Colonic mucosa (tissue), 4 donors: ENCODE measurements at places on chromosomes 11 and 22.

DNA sequence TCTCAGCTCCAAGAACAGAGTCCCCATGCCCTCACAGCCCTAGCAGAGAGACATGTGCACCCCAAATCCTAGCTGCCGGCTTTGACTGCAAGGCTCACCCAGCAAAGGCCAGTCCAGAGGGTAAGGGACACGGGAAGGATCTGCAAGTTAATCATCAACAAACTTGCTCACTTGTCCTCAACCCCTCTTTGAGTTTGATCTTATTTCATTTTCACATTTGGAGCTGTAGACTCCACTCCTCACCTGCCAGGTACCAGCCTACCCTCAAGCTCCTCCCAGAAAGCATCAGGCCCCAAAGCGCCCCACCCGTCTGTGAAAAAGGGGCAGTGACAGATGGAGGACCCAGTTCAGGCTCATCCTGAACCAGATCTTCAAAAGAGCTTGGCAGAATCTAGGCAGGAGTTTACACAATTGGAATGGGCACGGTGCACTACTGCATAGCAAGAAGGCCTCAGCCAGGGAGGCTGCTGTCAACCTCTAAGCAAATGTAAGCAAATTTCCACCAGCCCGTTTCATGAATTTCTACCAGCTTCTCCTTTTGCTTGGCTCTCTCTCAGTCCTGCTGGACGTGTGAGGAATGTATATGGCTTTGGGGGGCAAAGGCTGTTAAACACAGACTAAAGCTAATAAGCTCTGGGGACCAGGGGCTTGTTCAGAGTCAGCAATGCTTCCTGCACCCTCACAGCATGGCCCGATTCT lies 5.5 kb downstream of the EHD1 start:
- no peak overlapping the region for H3K4me3 ChIP-seq
- no peaks in the 10 kb centered on the region for H3K36me3 ChIP-seq
- DNase-seq: peak; percentile 36

DNA sequence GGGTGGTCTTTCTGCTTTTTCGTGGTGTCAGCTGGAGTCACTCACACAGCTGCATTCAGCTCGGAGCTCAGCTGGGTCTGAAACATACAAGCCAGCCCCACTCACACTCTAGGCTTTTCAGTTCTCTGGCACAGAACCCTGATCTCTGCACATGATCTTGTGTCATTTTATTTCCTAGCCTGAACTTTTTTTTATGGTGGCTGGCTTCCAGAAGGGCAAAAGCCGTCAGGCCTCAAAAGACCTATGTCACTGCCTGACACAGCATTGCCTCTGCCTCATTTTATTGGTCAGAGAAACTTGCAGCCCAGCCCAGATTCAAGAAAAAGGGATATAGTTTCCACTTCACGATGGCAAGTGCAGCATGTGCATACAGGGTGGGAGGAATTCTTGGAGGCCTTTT lies 117.8 kb downstream of the NTM start:
- H3K4me3 ChIP-seq: no peak overlapping the region
- DNase-seq: no peak
- H3K36me3 ChIP-seq: no peaks in the 10 kb centered on the region

- no peaks in the 10 kb centered on the region for H3K27me3 ChIP-seq
- H3K36me3 ChIP-seq: no peaks in the 10 kb centered on the region
- H3K27ac ChIP-seq: no peak overlapping the region
- no peak overlapping the region for H3K4me3 ChIP-seq
- no peak for DNase-seq
- H3K4me1 ChIP-seq: peaks cover 11% of the 10 kb centered on the region
Measured at GRCh38 chr11:118312328-118312727, 7.8 kb downstream of the CD3E start.

- no peaks in the 10 kb centered on the region for H3K36me3 ChIP-seq
- H3K27ac ChIP-seq: no peak overlapping the region
- DNase-seq: no peak
- no peak overlapping the region for H3K4me3 ChIP-seq
- no peaks in the 10 kb centered on the region for H3K4me1 ChIP-seq
Measured at GRCh38 chr11:70244698-70245097, 25.8 kb upstream of the PPFIA1 start.

DNA sequence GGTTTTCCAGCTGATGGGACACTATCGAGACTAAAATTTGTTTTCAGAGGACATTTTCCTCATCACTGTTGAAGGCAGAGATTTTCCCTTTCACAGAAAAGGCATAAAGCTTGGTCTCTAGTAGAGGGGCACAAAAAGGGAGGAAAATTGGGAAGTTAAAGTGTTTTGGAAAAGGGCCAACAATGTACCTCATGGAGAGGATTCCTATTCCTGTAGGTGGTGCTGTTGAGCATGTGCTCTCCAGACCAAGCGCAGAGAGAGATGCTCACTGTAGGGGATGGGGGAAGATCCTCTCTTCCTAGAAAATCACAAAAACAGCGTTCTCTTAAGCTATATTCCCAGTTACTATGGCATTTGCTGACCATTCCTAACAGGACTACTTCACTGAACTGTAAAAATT lies 44.9 kb downstream of the OR4C46 start:
- no peaks in the 10 kb centered on the region for H3K4me1 ChIP-seq
- H3K27me3 ChIP-seq: no peaks in the 10 kb centered on the region
- H3K36me3 ChIP-seq: no peaks in the 10 kb centered on the region
- H3K4me3 ChIP-seq: no peak overlapping the region

GRCh38 chr11:69449320-69450063 lies 32.0 kb upstream of the LINC01488 start:
- no peaks in the 10 kb centered on the region for H3K4me1 ChIP-seq
- H3K4me3 ChIP-seq: no peak overlapping the region
- no peaks in the 10 kb centered on the region for H3K27me3 ChIP-seq

DNA sequence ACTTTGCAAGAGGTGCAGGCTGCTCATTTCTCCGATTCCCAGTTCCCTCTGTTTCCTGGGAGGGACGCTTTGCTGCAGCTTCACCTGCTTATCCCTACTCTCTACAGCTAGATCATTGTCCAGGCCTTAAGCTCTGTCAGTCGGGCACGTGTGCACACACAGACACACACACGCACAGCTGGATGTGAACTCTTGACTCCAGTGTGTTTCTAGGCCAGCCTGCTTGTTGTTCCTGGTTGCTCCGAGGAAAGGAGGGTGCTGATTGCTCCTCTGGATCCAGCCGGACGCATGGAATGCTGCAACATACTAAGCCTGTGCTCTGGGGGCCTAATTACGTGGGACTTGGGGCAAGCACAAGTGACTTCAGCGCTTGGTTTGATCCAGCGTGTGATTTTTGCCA lies 19.7 kb downstream of the ZNRF3 start:
- DNase-seq: peak; percentile 44
- no peak overlapping the region for H3K4me3 ChIP-seq
- H3K27me3 ChIP-seq: no peaks in the 10 kb centered on the region
- no peaks in the 10 kb centered on the region for H3K4me1 ChIP-seq

- DNase-seq: no peak
- no peaks in the 10 kb centered on the region for H3K4me1 ChIP-seq
- H3K36me3 ChIP-seq: no peaks in the 10 kb centered on the region
- H3K27me3 ChIP-seq: no peaks in the 10 kb centered on the region
Measured at GRCh38 chr11:132111316-132111715, 740.9 kb downstream of the NTM start.

DNA sequence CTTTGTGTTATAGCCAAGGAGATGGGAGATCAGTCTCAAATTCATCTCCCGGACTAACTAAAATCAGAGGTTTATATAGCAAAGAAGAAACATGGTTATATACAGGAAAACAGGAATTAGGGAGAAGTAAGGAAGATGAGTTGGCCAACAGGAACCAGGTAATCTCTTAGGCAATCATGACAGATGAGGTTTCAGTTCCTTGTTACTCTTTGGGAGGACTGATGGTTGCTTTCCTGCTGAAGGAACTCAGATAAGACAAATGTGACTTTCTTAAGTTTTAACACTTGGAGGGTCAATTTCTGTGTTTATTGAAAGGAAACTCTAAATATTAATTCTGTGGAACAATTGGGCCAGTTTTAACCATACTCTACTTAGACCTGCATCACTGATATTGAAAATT lies 1072.0 kb upstream of the CNTN5 start:
- H3K36me3 ChIP-seq: no peaks in the 10 kb centered on the region
- H3K27me3 ChIP-seq: no peaks in the 10 kb centered on the region
- DNase-seq: no peak
- H3K4me1 ChIP-seq: no peaks in the 10 kb centered on the region
- H3K4me3 ChIP-seq: no peak overlapping the region

GRCh38 chr11:44957040-44957515 lies 6.4 kb upstream of the TP53I11 start:
- H3K4me3 ChIP-seq: no peak overlapping the region
- H3K36me3 ChIP-seq: no peaks in the 10 kb centered on the region
- no peak for DNase-seq
- H3K4me1 ChIP-seq: peaks cover 18% of the 10 kb centered on the region
- no peak overlapping the region for H3K27ac ChIP-seq

- H3K4me1 ChIP-seq: no peaks in the 10 kb centered on the region
- H3K27me3 ChIP-seq: no peaks in the 10 kb centered on the region
- H3K27ac ChIP-seq: no peak overlapping the region
- no peak for DNase-seq
Measured at GRCh38 chr22:27825174-27825573, 23.6 kb upstream of the MN1 start.

DNA sequence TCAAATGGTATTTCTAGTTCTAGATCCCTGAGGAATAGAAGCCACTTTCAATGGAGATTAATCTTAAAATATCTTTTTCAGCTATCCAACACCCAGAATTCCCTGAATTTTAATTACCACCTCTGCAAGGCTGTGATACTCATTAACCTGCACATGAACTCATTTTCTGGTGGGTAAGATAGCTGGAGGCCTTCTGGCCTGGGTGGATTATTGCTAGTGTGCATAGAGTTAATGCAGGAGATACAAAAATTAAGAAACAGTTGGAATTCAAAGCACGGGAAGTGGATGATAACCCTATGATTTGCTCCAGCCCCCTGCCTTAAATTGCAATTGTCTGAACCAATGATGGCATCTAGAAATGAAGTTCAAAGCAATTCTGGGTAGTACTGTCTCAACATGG lies 115.0 kb downstream of the ATG16L2 start:
- H3K27me3 ChIP-seq: no peaks in the 10 kb centered on the region
- no peak overlapping the region for H3K27ac ChIP-seq
- H3K4me1 ChIP-seq: no peaks in the 10 kb centered on the region
- DNase-seq: no peak
- no peak overlapping the region for H3K4me3 ChIP-seq
- H3K36me3 ChIP-seq: no peaks in the 10 kb centered on the region

GRCh38 chr22:39264349-39265038 lies 19.7 kb upstream of the PDGFB start:
- no peaks in the 10 kb centered on the region for H3K27me3 ChIP-seq
- no peak overlapping the region for H3K4me3 ChIP-seq
- H3K36me3 ChIP-seq: no peaks in the 10 kb centered on the region
- no peaks in the 10 kb centered on the region for H3K4me1 ChIP-seq

DNA sequence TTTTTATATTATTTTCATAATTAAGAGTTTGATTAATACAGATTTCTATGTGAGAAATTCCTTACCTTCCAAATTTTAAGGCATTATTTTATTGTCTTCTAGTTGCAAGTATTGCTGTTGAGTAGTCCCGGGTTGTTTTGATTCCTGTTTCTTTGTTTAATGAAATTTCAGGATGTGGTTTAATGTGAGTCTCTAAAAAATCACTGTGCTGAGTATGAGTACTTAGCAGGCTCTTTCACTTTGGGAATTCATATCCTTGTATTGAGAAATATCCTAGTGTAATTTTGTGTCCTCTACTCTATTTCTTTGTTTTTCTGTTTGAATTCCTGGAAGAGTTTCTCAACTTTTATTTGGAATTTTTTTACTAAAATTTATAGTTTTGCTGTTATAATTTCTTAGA lies 113.2 kb downstream of the TMEM135 start:
- no peak for DNase-seq
- H3K4me3 ChIP-seq: no peak overlapping the region
- no peaks in the 10 kb centered on the region for H3K27me3 ChIP-seq
- no peaks in the 10 kb centered on the region for H3K4me1 ChIP-seq
- no peak overlapping the region for H3K27ac ChIP-seq

DNA sequence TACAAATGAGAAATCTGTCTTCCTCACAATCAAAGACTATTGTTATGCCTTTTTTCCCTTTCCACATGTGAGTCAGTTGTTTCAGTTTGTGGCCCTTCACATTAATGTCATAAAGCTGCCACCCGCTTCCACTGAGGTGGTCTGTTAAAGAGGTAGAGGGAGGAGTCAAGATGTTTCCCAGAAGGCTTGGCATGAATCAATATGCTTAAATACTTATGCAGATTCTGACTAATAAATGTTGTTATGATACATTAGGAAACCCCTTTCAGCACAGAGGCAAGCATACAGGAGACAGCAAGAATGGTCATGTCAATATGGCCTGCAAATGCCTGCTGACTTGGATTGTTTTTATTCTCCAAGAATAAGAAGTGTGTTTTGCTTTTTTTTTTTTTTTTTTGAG lies 6.5 kb downstream of the RTN3 start:
- H3K36me3 ChIP-seq: no peaks in the 10 kb centered on the region
- no peak overlapping the region for H3K27ac ChIP-seq
- H3K4me3 ChIP-seq: no peak overlapping the region
- no peaks in the 10 kb centered on the region for H3K4me1 ChIP-seq
- H3K27me3 ChIP-seq: no peaks in the 10 kb centered on the region
- DNase-seq: no peak

DNA sequence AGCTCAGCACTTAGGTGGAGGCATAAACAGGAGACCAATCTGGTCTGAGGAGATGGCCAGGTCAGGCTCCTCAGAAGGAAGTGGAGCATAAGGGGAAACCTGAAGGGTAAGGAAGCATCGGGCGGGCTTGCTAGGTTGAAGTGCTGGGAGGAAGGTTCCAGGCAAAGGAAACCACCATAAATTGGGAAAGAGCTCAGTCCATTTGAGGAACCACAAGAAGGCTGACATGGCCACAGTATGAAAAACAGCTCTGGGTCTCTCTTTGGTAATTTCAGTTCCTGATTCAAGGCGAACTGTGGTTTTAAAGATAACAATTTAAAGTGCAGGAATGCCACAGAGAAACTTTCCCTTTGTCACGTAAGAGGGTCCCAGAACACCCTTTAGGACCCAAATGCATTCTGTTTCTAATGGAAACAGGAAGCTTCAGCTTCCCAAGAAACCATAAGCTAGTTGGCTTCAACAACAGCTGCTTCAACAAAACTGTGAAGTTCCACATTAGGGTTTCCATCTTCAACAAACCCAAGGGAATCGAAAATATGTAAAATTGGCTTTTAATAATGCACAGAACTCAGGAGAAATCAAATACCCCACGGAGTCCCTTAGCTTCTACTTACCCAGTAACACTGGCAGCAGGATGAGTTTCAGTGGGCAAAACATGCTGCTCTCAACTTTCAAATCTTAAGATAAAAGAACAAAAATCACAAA lies 10.4 kb downstream of the JAML start:
- DNase-seq: peak; percentile 42
- peaks cover 8% of the 10 kb centered on the region for H3K4me1 ChIP-seq
- peak overlapping the region; percentile 73 for H3K27ac ChIP-seq
- H3K4me3 ChIP-seq: no peak overlapping the region
- no peaks in the 10 kb centered on the region for H3K36me3 ChIP-seq

- no peaks in the 10 kb centered on the region for H3K36me3 ChIP-seq
- no peaks in the 10 kb centered on the region for H3K27me3 ChIP-seq
- DNase-seq: no peak
- H3K27ac ChIP-seq: no peak overlapping the region
Measured at GRCh38 chr22:44055805-44056204, 31.7 kb downstream of the PARVB start.
